ENCODE measurements at places on chromosomes 2 and 18.

DNA sequence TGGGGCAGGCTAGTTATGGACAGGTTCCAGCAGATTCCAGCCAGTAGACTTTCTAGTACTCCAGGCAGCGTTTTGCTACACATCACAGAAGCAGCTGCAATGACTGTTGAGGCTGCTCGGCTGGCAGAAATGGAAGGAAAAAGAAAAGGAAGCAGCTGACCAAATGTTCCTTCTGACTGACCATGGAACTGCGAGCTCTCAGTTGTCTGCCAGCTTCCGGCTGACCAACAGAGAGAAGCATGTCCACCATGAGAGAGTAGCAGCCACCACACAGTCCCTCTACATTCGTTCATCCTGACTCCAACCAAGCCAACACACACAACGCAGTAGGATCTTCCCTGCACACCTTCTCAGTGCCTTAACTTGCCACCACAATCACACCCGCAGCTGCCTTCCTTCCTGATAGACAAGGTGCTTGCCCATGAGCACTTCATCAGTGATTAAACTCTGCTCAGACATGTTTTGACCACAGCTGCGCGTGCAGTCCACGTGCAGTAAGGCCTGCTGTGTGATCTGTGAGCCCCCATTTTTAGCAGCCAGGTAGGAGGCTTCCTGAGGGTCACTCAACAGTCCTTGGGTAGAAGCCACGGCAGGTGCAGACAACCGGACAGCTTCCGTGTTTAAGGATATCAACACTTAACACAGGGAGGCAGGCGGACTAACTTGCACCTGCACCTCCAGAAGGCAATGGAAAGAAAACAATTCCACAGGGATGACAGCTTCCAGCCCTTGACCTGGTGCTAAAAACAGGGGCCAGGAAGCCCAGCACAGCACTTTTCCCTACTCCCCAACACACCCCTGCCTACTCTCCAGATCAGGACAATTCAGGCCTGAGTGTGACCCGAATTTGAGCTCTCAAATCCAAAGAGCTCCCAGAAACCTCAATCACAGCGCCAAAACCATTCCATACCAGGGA lies 996 bp downstream of the TGFBRAP1 start:
- no peak for DNase-seq

DNA sequence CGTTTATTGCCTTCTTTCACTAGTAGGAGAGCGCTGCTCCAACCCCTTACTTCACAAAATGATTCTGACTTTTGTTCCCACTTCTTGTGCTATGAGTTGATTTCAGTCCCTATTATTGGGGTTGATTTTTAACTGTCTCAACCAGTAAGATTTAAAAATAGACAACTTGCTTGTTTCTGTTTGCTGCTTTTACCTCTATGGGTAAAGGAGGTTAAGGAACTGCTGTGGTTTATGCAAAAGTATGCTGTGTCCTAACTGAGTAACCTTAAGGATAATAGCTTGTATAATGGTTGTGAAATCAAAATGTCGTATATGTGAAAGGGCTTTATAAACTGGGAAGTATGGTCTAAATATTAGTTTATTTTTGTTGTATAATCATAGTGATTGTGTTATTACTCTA lies 22.6 kb downstream of the ALMS1 start:
- DNase-seq = no peak

DNA sequence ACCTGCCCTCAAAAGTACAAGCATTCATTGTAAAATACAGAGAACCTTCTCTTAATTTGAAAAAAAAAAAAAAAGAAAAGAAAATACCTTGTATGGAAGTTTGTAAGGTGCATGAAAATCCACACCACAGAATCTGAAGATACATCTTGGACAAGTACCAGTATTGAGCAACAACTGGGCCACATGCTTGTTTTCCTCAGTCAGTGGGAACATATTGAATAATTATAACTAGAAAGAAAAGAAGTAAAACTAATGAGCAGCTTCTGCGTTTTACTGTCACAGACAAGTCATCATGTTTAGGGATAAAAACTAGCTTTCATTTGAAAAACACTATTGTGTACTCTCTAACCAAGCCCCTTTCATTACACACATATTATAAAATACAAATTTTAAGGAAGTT lies 5.8 kb upstream of the PEX13 start:
- DNase-seq = no peak

GRCh38 chr2:198587240-198587639 lies 782.8 kb downstream of the PLCL1 start:
- DNase-seq = no peak

DNA sequence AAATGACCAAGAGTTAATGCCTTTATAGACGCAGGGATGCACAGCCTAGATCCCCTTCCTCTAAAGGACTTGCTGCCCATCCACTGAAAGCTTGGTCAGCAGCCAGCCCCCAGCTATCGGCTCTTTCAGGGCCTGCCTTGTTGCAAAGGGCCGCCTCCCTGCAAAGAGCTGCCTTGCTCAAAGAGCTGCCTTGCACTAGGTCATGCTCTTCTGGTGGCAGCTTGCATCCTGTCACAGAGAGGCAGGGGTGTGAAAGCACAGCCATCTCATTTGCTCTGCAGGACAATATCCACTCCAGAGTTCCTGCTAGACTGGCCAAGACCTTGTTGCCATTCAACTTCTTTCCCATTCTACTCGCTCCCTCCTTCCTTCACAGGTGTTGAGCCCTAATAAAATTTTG lies 137.1 kb downstream of the MCFD2 start:
- DNase-seq = no peak

GRCh38 chr2:11697103-11697871 lies 27.3 kb upstream of the NTSR2 start:
- no peak for DNase-seq

GRCh38 chr2:106882673-106883072 lies 3.3 kb downstream of the ST6GAL2 start:
- no peak for DNase-seq

DNA sequence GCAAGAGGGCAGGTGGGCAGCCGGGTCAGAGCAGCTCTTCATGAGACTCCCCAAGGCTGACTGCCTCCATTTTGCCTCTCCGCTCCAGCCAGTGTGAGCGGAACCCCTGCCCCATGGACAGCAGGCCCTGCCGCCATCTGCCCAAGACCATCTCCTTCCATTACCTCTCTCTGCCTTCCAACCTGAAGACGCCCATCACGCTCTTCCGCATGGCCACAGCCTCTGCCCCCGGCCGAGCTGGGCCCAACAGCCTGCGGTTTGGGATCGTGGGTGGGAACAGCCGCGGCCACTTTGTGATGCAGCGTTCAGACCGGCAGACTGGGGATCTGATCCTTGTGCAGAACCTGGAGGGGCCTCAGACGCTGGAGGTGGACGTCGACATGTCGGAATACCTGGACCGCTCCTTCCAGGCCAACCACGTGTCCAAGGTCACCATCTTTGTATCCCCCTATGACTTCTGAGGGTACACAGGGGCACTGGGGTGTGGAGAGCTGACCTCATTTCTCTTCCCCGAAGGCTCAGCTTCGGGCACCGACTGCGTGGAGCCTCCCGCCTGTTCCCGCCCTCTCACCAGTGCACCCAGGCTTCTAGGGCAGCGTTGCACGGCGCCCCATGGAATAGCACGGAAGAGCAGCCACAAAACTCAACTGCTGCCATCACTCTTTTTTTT lies 49.0 kb downstream of the FBLN7 start:
- no peak for DNase-seq

DNA sequence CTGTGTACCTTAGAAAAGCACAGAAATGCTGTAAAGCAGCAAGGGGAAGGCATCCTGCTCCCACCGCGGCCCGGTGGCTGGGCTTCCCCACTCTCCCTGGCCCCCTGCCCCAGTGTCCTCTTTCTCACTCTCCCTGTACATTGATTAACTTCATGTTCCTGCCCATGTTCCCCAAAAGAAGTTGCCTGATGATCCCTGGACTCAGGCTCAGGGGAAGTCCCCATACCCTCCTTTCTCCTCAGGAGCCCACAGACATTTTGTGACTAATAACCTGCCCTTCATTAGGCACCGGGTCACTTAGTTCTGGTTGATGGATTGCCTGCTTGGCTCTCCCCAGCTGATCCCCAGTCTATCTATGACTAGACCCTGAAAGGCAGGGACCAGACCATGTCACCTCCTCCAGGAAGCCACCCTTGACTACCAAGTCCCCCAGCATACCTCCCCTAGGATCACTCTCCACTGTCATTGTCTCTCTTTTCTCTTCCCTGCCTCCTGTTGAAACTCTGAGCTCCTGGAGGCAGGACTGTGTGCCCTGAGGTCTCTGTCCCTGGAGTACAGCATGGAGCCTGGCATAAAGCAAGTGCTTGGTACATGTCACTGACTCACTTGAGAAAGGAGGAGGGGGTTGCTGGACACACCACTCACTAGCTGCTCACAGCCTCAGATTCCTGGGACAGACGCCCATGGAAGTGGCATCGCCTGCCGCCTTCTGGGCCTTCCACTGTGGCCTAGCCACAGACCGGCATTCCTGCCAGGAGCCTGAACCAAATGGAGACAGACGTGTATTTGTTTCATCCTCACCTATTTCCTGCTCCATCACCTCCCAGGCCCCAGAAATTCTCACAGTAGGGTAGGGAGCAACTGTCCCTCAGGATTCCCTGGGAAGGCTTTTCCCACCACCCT lies 13.5 kb downstream of the MALL start:
- no peak for DNase-seq

DNA sequence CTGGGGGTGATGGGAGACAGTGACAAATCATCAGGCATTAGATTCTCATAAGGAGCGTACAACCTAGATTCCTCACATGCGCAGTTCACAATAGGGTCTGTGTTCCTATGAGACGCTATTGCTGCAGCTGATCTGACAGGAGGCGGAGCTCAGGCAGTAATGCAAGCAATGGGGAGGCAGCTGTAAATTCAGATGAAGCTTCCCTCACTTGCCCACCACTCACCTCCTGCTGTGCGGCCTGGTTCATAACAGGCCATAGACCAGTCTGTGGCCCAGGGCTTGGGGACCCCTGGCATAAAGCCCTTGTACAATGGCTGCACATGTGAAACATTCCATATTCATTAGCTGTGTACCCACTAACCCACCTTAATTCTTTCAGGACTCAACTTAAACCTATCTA lies 18.0 kb downstream of the NMUR1 start:
- DNase-seq = no peak

DNA sequence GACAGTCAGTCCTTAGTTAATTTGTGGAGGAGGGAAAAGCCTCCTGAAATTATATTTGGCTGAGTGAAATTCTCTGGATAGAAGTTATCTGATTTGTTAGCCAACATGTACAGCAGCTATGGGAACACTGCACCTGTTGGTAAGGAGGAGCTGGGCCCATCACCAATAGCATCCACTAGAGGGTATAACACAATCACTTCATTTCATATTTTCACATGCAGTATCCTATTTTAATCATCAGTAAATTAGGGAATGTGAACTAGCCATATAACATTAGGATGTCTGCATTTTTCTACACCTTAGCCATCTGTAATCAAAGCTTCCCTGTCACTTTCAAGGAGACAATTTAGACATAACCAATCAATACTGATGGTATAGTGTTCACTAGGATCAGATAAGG lies 818.4 kb upstream of the CDH2 start:
- DNase-seq = no peak

DNA sequence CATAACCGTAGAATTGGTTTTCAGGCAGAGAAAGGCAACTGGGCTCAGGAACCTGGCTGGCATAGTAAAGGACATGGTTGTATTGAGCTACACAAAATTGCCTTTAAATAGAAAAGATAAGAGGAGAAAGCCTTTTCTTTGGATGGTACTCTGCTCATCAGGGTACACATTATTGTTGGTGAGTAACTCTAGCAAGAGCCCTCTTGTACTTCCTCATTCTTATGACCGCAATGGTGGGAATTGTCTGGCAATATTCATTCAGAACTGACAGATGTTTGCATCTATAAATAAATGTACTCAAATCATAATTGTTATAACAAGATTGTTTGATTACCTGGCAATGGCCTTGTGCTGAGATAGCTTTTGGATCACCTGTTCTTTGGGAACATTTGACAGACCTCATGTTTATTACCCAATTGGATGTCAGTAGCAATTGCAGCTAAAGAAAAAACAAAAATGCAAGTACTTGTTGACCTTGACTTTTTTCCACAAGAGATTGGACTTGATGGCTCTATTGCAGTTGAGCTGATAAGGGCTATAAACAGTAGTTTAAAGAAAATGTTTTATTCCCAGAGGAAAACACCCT lies 43.9 kb downstream of the MEIS1 start:
- no peak for DNase-seq

DNA sequence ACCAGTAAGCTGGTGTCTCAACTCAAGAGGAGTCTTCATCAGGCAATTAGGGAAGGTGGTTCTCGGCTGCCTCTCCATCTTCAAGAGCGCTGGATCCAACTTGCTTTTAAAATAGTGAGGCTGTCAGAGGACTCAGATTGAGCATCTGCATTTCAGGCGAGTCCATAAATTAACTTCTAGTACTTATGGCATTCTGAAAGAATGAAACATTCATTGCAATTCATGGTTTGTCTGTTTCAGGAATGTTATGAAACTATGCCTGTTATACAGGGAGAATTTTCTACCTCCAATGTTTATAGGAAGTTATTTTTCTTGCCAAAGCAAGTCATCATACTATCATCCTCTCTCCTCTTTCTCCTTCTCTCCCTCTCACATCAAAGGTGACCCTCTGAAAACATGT lies 883.2 kb downstream of the SLC4A3 start:
- no peak for DNase-seq

DNA sequence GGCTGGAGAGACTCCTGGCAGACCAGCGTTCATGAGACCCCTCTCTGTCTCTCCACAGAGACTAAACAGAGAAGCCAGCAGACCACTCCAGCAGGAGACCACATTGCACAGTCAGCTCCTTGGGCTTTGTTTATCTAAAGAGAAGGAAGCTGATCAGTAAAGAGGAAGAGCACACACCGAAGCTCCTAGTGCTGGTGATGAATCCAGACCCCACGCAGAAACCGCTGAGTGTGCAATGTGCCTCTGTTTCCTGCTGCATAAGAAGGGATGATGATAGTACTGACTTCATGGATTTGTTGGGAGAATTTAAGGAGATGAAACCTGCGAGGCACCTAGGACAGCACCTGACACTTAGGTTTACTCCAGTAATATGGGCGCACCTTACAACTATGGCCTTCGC lies 544.1 kb upstream of the ID2 start:
- no peak for DNase-seq

GRCh38 chr18:58102875-58103274 lies 58.8 kb downstream of the NEDD4L start:
- DNase-seq = no peak

GRCh38 chr2:36618381-36618780 lies 20.4 kb upstream of the FEZ2 start:
- DNase-seq = no peak

DNA sequence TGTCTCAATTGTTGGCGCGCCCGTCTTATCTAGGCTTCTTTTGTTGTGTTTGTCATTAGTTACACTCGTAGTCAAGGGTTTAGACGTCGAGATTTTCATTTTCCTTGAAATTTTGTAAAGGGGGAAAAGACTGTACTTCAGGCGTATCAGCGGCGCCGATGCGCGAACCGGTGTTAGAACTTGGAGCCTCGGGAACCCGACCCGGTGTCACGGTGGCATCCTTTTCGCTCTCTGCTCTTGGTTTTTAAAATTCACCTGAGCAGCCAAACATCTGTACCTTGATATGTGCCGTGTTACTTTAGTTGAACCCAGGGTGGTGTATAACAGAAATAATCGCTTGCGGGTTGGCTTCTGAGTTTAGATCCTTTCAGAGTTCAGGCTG lies 643 bp downstream of the RMC1 start:
- DNase-seq = no peak

- no peak for DNase-seq
Measured at GRCh38 chr2:65688141-65688886, 255.9 kb upstream of the SPRED2 start.

- DNase-seq = no peak
Measured at GRCh38 chr2:55033076-55033742, 17.0 kb downstream of the RTN4 start.

GRCh38 chr18:57837917-57838548 lies 34.9 kb upstream of the ATP8B1 start:
- no peak for DNase-seq

GRCh38 chr2:27920148-27920885 lies 29.8 kb downstream of the BABAM2 start:
- no peak for DNase-seq
